Right renal pelvis (tissue), 4 donors: ENCODE measurements at places on chromosomes 12 and 14. TPM values are rescaled to one million over a fixed set of nuclear protein-coding genes. Genes with fewer than 3 reads are reported as not detected.

The TMX1 gene
- 58.5 TPM for polyA plus RNA-seq

DNA sequence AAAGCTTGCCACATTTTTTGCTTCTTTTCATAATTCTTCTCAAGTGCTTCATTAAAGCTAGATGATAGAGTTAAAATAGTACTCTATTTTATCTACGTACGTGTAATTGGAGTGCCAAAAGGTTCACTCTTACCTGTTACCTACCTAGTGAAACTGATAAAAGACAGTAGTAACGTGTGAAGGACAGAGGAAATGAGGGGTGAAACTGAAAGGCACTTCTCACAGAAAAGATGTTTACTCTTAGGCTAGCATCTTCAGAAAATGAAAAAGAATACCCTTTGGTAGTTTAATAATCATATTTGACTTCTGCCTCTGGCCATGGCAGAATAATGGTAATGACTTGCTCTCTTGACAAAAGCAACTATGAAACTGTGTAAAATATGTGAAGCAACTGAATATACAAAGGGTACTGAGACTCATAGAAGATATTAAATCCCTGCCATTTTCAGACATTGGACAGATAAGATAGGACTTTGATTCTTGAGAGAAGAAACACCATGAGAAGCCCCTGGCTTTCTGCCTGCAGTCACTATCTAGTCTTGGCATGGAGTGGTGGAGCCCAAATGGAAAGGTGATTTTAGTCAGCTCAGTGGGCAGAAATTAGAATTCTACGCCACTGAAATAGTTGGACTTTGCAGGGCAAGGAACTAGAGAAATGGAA is 6.3 kb upstream of the EVL start:
- DNase-seq: no peak

DNA sequence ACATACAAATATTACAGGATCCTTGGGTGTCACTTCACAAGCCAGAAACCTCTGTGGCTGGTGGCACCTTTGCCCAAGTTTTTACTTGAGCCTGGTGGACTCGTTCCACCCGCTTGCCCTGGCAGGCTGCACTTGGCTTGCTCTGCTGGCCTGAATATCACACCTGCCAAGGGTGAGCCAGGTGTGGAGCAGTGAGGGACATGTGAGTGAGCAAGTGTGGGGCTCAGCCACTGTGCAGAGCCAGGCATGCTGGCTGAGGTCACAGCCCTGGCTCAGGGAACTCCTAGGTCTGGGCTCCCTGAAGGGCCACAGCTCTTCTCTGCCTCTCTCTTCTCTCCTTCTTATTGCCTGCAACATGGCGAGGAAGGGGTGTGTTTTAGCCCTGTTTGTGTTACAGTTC is 82.0 kb downstream of the SLC16A7 start:
- no peak for DNase-seq

The KCNJ8 gene
- polyA plus RNA-seq: 19.3 TPM

- DNase-seq: no peak
These were observed 43.0 kb downstream of the FAM186A start for GRCh38 chr12:50353404-50353803.

DNA sequence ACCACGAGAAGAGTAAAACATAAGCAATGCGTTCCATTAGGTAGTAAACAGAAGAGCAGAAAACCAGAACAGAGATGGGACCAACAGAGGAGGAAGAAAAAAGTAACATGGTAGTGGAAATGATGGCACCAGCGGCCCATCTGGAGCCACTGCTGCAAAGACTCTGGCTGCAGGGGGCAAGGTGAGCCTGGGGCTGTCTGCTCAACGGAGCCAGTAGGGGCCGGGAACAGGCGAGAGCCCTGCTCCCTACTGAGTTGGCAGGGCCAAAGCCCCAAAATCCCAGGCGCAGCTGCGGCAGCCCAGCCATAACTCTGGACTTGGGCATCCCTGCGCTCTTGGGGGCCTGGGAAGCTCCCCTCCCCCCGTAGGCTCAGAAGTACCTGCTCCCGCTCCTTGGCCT is 28.5 kb upstream of the PYGL start:
- DNase-seq: no peak

The DPPA3 gene
- polyA plus RNA-seq: not detected

DNA sequence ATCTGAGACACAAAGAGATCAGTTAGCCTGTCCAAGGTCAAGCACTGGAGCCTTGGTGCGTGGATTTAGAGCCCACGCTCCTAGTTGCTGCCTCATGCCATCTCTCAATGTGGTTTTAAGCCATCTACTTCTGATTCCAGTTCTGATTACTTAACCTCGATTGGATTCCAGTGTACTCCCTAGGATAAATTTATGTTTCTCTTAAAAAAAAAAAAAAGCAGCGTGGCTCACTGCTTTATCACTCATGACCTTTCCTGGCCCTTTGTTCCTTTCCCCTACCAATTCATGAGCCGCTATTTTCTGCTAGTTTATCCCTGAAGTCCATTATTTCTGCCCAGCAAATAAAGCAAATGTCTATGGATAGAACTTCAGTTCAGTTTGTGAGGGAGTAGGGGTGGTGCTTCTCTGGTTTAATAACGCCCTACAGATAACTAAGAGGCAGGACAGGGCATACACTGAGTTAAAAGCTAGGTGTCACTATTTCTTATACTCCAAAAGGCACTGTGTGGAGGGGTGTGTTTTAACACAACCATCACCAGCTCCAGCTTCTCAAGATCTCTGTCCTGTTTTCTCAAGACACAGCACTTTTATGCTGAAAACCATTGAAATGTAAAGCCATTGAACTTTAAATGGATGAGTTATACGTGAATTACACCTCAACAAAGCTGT is 9.8 kb upstream of the PARP11 start:
- no peak for DNase-seq

GRCh38 chr12:32847287-32847686 is 49.3 kb downstream of the PKP2 start:
- no peak for DNase-seq

DNA sequence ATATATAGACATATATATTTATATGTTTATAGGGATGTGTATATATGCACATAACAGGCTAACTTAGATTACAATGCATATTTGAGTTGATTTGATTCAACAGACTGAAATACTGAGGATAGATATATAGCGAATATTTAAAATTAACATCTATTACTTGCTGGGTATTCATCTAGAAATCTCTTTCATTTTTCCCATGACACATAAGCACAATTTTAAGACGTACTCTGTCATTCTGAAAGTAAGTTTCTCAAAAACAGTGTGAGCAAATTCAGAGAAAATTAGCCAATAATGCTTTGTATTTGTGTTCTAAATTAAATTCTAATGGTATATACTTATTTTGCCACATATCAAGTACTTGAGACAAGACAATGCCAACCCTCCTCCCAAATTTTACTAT is 907.5 kb upstream of the MDGA2 start:
- no peak for DNase-seq

GRCh38 chr12:9327320-9327719 is 119.1 kb upstream of the PZP start:
- DNase-seq: no peak

DNA sequence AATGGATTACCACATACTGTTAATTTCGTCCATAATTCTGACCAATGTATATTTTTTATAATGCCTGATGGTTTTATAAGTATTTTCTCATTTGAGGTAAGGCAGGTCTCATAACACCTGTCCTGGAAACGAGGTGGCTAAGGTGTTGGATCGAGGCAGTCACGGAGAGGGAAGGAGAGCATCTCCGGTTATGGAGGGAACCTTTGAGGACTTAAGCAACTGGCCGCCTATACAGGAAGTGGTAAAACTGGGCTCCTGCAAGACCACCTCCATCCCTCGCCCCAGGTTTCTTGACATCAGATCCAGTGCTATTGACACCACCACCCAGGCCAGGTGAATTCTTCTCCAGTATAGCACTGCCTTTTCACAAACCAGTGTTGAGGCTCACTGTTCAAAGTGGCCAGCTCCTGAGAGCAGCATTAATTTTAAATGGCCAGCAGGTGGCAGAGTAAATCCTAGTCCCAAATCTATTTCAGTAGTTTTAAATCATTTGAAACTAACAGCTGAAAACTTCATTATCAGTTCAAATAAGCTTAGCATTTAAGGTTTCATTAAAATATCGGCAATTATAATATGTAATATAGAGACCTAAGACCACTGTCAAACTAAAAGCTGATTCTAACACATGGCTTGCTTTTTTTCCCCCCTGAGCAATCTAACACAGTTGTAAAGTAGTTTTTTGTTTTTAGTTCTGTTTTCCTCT is 100.8 kb downstream of the PPM1A start:
- no peak for DNase-seq

DNA sequence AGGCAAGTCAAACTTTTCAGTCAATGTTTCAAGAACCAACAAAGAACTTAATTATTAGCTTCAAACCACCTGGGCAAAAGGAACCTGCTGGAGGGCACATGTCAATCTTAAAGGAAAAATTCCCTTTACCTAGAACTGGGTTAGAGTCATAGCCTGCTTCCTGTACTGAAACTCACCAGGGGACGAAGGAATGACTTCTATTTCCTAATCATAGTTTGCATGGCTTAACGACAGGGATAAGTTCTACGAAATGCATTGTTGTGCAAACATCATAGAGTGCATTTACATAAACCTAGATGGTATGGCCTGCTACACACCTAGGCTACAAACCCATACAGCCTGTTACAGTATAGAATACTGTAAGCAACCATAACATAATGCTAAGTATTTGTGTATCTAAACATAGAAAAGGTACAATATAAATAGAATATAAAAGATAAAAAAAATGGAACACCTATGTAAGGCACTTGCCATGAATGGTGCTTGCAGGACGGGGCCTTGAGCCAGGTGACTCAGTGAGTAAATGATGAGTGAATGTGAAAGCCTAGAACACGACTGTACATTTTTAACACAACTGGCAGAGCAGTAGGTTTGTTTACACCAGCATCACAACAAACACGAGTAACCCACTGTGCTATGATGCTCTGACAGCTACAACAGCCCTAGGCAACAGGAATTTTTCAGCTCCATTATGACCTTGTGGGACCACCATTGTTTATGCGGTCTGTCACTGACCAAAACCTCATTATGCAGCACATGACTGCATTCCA is 234.9 kb upstream of the CAND1 start:
- DNase-seq: no peak

DNA sequence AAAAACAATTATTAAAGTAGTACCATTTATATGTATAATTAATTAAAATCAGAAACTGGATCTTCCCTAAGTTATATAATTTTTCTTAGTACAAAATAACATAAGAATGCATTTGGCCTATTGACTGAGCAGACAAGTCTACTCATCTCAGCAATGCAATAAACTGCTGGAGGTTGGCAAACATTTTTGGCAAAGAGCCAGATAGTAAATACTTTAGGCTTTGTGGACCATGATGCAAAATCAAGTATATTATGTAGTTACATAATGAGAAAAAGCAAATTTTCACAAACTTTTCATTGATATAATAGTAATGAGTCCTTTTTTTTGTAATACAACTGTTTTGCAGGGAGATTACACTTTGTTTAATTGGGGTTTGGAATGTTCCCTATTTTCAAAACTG is 30.9 kb downstream of the ERGIC2 start:
- DNase-seq: no peak

- no peak for DNase-seq
These were observed 124.7 kb upstream of the VASH1 start for GRCh38 chr14:76636602-76637001.

GRCh38 chr14:35532783-35533356 is 1.1 kb upstream of the INSM2 start:
- no peak for DNase-seq

The RIPK3 gene
- 3.1 TPM for polyA plus RNA-seq

DNA sequence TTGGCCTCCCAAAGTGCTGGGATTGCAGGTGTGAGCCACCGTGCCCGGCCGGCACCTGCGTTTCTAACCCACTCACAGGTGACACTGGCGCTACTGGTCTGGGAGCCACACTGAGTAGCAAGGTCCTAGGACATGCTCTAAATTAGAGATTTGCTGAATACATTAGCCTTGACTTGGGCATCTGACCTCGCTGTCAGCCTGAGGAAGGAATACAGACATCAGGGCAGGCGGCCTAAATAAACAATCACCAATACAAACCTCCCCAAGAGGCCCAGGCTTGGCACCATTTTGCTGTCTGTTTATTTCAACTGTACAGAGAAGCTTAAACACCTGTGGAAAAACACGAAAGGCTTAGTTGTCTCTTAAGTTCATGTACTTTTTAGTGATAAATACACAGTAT is 27.5 kb downstream of the P2RX4 start:
- DNase-seq: no peak

The ALX1 gene
- polyA plus RNA-seq: 54.4 TPM

DNA sequence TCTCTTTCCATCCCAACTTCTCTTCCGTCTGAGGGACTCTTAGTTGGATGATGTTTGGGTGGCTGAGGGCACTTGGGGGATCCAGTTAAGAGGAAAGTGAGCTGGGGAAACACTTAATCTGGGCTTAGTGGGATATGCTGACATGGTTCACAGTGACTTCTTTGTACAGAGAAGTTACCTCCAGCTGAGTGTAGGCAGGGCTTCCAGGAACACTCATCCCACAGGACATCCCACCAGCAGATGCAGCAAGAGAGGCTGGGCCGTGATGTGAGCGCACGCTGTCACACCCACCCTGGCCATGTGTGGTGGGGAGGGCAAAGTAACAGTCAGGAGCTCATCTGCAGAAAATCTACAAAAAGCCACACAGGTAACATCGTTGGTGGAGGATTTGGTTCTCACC is 832 bp upstream of the CACNA2D4 start:
- no peak for DNase-seq

GRCh38 chr14:63735720-63736119 is 7.9 kb upstream of the SGPP1 start:
- DNase-seq: no peak

DNA sequence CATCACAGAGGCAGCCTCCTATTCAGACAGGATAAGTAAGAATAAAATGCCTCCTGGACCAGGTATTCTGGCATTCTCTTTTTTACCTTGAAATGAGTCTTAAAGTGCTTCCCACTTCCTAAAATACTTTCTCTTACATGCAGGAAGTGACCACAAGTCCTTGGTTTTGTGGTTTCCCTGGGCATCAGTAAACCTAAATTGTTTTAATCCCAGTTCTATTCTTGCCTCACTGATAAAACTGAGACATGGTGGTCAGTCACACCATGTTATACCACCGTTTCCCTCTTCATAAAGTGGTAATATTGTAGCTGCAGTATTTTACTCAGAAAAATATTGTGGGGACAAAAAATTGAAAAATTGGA is 1.2 kb upstream of the SALL2 start:
- DNase-seq: no peak
